Neural progenitor cell (in vitro differentiated cells): ENCODE measurements at places on chromosomes 6 and 20.
A peak's percentile ranks its signal among the peaks of the same experiment; 100 is the strongest.

DNA sequence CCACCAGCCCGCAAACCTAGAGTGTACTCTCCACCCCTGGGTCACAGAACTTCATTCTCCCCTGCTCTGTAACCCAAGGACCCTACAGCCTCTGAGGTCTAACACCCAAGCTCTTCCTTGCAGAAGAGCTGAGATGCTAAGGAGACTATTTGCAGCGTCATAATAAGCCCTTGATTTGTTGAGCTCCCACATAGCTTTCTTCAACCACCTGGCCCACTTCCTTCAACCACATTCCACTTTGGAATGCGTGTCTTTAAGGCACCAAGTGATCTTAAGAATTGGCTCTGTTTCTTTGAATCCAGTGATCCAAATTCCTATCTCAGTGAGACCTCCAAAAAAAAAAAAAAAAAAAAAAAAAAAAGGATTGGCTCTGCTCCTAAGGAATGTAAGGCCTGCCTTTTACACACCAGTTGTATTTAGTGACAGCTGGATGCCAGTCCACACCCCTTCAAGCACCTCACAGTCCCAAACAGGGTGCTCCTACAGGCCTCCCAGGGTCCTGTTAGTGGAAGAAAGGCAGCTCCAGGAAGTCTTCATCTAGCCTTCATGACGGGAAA lies 106.2 kb downstream of the UBE3D start:
- DNase-seq, result peak; percentile 77

GRCh38 chr20:53128004-53128403 lies 155.8 kb downstream of the TSHZ2 start:
- no peak for DNase-seq

GRCh38 chr6:91719414-91719813 lies 1132.5 kb upstream of the MAP3K7 start:
- no peak for DNase-seq

GRCh38 chr20:16599257-16599656 lies 26.0 kb upstream of the KIF16B start:
- DNase-seq, result no peak

GRCh38 chr20:39645131-39645530 lies 683.0 kb downstream of the DHX35 start:
- peak; percentile 40 for DNase-seq

GRCh38 chr6:54236984-54237383 lies 71.3 kb upstream of the TINAG start:
- DNase-seq, result no peak

DNA sequence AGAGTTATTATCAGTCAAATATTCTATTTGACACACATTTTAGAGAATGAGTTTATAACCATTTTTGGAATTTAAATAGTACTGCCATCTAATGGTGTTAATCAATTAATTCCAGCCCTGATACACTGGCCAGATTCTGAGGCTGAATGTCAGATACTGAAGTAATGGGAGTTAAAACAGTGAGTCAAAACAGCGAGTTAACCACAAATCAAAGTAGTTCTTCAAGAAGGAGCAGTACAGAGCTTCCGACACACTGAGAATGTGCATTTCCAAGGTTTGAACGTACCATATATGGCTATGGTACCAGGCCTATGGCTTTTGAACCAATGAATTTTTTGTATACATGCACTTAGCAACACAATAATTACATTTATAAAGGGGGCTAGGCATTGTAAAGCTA lies 11.3 kb upstream of the CEP43 start:
- no peak for DNase-seq

DNA sequence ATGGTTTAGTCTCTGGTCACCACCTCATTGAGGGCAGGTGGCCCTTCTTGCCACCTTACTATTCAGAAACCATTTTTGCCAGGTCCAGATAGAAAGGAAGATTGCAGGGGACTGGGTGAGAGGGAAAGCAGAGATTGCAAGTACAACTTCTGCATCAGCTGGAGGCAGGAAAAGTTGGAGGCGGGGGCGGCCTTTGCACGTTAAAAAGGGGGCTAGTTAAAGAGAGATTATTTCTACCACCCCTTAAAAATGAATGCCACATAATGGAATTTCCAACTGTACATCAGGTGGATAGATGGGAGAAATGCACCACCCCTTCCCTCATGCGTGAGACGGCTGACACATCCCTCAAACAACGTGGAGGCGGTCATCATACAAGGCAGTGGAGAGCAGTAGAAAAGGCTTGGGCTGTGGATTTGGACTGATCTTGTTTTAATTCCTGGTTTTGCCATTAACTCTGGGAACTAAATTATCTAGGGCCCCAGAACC lies 95.4 kb upstream of the CNKSR3 start:
- no peak for DNase-seq

DNA sequence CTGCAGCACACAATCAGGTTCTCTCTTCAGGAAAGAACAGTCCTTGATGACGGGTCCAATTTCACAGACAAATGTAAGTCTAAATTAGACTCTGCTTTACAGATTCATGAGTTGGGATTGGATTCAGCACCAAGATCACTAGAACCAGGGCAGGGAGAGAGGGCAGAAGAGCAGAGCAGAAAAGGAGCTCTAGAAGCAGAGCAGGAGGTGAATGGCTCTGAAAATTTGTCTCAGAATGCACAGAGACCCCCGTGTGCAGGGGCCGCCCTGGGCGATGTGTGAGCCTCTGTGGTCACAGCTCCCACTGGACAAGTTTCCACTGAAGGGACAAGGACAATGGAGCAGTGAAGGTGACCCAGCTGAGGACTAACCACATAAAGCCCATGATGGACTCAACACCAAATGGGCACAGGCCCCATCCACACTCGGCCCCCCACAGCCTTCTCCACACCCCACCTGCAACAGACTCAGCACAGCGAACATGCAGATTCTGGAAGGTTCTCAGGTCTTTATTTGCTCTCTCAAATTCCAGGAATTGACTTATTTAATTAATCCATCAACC lies 3.5 kb downstream of the HLA-B start:
- no peak for DNase-seq

- DNase-seq, result no peak
Observed at GRCh38 chr6:76810286-76810685, 653.0 kb downstream of the HTR1B start.

- no peak for DNase-seq
Observed at GRCh38 chr6:146770965-146771735, 172.4 kb downstream of the ADGB start.
